ENCODE measurements at places on chromosomes 4 and X.

DNA sequence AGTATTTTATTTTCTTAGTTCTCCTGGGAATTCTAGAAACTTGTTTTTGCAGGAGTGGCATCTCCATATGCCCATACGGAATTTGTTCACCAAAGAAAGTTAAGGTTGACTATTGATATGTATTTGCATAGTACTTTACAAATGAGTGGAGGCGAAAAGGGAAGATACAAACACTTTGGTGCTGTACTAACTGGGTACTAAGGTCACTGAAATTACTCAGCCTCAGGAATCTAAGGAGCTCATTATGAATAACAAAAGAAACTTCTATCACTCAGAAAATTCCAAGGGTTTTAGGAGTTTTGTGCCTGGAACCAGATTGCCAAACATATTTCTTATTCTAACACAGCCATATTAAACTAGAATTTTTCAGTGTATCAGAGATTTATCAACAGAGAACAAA is 27.4 kb upstream of the TMPRSS11B start:
- DNase-seq, result no peak

DNA sequence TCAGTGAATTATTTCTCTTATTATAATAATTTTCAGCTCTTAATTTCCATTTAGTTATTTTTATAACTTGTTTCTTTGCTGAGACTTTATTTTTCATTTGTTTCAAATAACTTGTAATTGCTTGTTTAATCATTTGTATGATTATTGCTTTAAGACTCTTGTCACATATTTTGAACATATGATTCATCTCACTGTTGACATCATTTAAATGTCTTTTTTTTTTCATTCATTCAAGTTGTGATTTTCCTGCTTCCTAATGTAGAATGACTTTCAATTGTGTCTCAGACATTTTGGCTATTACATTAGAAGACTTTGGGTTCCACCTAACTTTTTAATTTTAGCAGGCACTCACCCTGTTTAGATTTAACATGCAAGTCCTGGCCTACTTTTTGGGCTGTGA is 234.8 kb upstream of the DIPK2B start:
- no peak for DNase-seq

- no peak for DNase-seq
Observed at GRCh38 chr4:184950926-184951325, 67.4 kb upstream of the HELT start.

- no peak for DNase-seq
Observed at GRCh38 chr4:73734530-73735001, 5.8 kb upstream of the CXCL8 start.

DNA sequence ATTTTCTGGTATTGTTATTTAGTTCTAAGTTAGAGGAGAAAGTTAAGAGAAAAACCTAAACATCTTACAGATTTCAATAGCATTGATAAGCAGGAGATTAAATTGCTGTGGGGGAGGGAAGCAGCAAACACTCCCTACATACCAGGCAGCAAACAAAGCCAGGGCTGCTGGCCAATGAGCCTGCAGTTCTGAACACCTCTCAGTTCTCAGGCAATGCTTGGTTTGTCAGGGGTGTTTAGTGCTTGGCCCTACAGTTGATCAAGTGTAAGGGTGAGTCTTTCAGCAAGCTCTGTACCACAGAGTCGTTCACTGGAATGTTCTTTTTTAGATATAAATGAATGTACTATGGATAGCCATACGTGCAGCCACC is 38.6 kb downstream of the EGFL6 start:
- DNase-seq, result no peak

All from C1 segment of cervical spinal cord (tissue), 14 donors.